ENCODE measurements at places on chromosomes 2 and 18.

DNA sequence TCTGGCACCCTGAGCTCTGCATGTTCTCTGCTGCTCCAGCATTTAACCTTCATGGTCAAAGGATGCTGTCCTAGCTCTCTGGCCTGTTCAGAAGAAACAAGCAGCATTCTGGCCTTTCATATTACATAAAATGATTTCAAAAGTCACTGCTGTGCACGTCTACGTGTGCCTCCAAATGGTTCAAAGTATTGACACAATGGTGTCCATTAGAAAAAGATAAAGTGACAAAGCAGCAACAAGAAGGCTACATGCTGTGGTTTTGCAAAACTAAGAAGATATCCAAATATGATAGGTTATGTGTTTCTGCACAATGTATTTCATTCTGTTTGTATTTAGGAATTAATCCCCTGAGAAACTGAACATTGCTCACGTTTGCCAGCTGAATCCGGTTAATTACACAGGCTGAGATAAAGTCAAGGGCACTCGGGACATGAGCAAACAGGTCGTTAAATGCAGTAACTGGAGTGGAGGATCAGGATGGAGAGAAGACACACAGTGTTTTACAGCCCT lies 258.5 kb downstream of the DOK6 start:
- no peak for DNase-seq

- no peak for DNase-seq
These were observed 49.2 kb upstream of the FRZB start for GRCh38 chr2:182915369-182916326.

GRCh38 chr2:235979753-235980435 lies 188.3 kb downstream of the GBX2 start:
- DNase-seq, result no peak

DNA sequence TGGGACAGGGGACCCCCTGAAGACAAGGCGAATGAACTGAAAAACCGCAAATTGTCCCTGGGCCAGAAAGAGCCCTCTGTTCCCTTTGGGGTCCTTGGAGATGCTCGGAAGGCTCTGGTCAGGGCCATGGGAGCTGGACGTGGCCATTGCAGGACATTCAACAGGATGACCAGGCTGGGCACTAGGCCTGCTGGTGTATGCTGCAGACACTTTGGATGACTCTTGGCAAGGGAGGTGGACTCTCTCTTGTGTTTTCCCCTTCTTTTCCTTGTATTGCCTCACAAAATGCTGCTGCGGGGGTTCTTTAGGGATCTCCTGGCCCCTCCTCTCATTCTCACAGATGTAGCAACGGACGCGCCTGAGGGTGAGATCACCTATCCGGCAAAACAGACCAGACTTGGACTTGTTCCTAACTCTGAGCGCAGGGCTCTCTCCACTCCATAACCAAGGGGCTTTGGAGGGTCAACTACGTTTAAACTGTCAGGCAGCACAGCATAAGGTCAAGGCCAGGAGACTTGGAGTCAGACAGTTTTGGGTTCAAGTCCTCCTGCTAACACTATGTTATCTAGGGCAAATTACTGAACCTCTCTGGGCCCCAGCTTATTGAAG lies 41.8 kb upstream of the SH3RF3 start:
- no peak for DNase-seq

All from CD4-positive, CD25-positive, alpha-beta regulatory T cell (primary cell).